ENCODE measurements at places on chromosomes 4 and X.

GRCh38 chr4:24551492-24552289 is 32.7 kb downstream of the DHX15 start:
- DNase-seq: no peak

DNA sequence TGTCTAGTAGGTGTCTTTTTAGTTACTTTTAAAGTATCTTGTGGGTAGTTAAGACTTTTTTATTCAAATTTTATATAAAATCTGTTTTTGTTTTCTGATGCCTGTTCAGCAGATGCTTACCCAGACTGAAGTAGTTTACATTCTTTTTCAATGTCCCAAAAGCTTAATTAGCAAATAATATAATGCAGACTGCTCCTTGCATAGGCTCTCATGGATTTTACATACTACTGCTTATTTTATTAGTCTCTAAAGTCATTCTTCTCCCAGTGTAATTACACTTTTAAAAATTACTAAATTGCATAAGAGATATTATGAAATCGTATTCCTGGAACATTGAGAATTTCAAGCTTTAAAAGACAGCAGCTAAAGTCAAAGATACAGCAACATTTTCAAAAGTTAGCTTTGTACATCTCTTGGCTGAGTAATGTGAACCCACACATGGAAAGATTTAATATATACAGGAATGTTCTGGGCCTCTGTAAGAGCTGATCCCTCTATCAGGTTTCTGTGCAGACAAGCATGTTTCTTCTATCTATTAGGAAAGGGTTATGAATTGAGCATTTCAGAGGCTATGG is 148.4 kb upstream of the SPRY1 start:
- DNase-seq: no peak

GRCh38 chr4:180999217-180999616 is 1244.0 kb upstream of the TENM3 start:
- DNase-seq: no peak

GRCh38 chrX:103688946-103689345 is 2.4 kb upstream of the MORF4L2 start:
- no peak for DNase-seq

DNA sequence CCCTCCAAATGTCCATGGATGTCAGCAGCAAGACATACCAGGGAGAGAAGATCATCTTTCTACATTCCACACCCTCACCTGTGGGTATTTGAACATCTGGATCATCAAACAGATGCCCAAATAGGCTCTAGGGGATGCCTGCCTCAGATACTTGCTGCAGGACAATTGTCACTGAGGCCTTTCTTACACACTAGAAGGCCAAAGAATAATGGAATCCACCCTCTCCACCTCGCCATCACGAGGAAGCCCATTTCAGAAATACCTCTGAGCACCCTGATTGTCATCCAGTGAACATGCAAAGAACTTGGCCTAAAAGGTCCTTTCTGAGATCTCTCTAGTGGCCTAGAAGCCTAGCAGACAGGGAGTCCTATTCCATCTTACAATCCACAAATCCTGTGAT is 6.9 kb upstream of the KIAA1210 start:
- no peak for DNase-seq

GRCh38 chrX:42948723-42949657 is 171.0 kb upstream of the PPP1R2C start:
- no peak for DNase-seq

DNA sequence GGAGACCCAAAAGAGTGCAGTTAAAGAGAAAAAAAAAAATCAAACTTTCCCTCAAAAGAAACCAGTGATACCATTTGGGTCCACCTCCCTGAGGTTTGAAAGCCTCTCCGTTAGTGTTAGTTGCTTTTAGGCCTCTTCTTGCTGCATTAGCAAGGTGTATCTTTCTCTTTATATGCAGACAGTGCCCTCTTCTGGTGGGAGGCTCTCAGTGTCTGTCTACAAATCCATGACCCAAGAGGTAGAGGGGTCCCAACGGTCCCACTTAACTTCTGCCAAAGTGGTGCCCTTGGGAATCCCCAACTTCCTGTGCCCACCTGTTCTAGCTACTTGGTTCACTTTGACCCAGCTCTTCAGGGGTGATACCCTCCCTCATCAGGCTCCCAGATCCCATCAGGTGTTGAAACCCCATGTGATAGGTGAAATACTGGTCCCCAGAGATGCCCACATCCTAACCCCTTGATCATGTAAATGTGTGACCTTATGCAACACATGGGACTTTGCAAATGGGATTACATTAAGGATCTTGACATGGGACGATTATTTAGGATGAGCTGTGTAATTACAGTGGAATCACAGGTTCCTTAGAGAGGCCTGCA is 63.7 kb upstream of the CD99 start:
- no peak for DNase-seq

- no peak for DNase-seq
These were observed 60.5 kb upstream of the ADAMTS3 start for GRCh38 chr4:72629540-72629939.

- DNase-seq: no peak
These were observed 668.1 kb downstream of the RPA4 start for GRCh38 chrX:97551821-97552220.

DNA sequence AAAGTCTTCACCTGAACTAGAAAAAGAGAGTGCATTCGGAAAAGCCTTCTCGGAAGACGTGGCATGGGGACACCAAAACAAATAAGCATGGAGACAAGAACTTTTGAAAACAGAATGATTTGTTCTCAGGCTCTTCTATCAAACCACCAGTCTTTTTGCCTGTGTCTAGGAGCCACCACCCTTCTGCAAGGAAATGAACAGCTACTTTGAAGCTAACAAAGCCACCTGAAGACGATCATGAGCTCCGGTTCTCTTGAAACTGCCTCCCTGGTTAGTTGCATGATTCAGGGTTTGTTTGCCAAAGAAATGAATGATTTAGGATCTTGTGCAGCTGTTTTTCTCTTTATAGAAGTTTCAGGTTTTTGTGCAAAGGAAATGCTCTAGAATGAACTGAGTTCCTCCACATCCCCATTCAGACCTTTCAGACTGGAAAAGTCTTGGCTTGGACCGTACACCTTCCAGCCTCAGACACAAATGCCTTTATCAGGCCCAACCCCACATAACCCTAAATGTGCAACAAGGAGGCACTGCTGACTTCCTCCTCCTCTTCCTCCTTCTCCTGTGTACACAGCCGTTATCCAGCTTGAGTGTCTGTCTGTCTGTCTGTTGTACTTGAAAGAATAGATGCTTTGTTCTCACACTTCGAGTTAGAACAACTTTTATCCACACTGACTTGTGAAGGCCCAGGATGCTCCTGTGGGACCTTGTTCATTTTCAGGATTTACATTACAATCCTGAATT is 334.8 kb upstream of the KLF3 start:
- no peak for DNase-seq

DNA sequence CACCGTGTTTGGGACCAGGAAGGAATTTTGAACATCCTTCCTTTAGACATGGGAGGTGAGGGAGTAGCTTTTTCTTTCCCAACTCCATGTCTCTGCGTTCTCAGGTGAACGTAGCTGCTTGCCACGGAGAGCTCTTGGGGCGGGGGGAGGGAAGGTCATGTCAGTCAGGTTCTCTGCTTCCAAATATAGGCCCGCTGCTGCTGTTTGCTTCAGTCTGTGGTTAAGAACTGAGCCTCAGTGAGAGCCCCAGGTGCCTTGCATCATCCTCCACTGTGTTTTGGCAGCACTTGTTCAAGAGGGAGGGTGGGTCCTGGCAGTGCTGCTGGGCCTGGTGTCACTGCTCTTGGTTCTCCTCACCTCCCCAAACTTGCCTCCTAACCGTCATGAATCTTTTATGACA is 46.5 kb downstream of the HADH start:
- DNase-seq: no peak

- no peak for DNase-seq
These were observed 22.2 kb downstream of the BTC start for GRCh38 chr4:74772106-74772505.

DNA sequence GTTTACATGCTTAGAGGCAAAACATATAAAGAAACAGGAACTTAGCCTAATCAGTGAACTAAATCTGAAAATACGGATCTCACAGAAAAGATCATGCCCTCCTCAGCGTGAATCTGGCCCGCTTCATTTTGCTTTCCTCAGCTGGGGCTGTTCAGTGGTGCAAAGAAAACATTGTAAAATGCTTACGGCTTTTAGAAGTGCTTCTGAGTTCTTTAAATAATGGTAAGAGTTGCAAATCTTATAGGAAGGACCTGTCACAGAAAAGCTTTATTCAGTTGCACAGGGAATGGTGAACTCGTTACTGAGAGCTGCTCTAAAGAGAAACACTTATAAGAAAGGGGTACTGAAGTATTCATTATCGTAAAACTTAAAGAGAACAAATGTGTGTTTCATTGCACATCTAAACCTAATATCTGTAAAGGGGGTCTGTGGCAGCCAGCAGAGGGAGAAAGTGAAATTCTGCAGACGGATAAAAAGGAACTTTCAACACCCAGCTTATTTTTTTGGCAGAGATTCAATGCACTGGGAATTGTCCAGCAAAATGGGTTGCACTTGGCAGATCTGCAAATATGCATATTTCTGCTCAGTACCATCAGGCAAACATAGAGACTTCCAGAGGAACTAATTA is 139.2 kb upstream of the ANK2 start:
- DNase-seq: no peak

- DNase-seq: no peak
These were observed 358.7 kb upstream of the EMCN start for GRCh38 chr4:100876546-100876945.

DNA sequence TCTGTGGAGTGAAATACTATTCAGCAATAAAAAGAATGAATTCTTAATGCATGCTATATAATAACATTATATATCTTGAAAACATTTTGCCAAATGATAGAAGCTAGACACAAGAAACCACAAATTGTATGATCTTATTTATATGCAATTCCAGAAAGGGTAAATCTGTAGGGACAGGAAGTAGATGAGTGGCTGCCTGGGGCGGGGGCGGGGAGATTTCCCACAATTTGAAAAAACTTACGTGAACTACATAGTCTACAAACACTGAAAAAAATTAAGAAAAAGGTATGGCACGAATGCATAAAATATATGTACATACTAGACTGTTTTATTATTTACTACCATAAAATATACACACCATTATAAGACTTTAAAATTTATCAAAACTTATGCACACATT is 81.6 kb downstream of the WWC2 start:
- no peak for DNase-seq

- DNase-seq: no peak
These were observed 23.6 kb upstream of the SCOC start for GRCh38 chr4:140349816-140350215.

GRCh38 chrX:108516184-108516583 is 76.5 kb downstream of the COL4A5 start:
- DNase-seq: no peak

DNA sequence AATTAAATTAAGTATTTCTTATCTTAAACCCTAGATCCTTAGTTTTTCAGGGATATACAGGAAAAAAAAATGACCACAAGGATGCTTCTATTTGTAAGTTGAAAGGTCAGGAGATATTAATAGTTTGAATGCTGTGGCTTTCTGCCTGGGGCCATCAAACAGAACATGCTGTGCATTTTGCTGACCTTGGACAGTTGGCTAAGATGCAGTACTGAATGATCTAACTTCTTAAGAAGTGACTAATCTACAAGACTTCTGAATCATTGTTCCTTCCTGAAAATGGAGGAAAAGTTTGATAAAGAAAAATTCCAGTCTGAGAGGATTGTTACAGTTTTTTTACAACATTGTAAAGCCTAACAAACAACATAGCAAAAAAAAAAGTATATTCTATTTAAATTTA is 237.8 kb upstream of the JADE1 start:
- no peak for DNase-seq

DNA sequence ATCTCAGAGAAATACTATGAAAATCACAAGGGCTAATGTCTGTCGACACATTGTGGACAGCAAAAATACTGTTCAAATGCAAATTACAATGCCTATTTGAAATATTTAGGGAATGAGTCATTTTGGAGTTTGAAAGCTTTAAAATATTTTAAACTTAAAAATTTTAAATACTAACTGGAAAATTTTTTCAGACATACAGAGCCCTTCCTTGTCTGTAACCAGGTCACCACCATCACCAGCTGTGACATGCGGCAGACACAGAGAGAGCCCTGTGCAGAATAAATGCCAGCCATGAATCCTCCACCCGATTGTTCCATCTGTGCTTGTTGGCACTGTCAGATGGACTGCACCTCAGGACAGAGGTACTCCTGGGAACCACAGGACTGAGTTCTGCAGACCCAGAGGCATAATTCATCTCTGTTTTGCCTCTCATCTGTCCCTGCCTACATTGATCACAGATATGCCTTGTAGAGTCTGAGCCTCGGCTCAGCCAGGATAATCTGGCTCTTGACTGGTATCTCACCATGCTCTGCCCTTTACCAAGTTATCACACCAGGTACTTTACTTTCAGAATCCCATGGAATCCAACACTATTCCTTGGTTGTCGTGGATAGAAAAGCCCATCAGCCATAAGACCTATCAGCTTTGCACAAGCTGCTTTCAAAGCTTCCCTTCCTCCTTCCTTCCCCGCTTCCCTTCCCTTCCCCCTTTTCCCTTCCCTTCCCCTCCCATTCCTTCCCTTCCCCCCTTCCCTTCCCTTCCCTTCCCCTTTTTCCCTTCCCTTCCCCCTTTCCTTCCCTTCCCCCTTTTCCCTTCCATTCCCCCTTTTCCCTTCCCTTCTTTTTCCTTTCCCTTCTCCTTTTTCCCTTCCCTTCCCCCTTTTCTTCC is 67.2 kb downstream of the TBC1D9 start:
- no peak for DNase-seq

GRCh38 chrX:155983326-155983725 is 14.2 kb upstream of the IL9R start:
- no peak for DNase-seq

DNA sequence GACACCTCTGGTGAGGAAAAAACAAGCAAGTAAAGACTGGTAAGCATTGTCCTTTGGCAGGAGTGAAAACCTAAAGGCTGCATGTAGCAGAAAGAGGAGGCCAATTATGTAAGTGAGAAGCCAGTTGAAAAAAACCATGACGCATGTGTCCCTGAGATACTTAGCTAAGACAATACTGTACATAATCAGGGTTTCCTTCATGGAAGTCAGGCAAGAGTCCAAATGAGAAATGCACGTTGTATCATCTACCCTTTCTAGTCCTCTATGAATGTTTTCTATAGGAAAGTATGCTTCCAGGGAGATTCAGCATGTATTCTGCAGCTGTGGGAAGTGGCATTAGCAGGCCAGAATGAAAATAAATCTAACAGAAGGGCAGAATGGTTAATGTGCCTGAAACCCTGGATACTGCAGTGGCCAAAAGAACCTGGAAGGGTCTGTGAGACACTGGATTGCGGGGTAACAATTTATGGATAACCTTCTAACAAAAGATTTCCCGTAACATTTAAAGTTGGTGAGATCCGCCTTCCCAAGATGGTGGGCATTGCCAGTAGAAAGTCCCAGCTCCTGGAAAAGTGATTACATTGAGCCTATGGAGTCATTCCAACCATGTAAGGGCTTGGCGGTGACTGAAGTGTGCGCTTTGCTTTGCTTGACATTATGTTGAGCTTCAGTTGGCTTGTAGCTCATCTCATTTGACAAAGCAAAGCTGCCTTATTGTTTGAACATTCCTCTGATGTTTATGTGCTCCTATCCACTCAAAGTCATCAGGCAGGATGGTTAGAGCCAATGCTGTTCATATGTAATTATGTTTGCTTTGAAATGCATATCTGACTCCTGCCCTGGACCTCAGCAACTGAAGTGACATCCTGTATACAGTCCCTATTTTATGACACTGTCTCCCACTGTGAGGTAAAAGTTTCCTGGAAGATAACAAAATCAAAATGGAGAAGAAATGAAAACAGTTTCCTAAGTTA is 200.4 kb downstream of the ARHGAP24 start:
- no peak for DNase-seq

- no peak for DNase-seq
These were observed 260.3 kb upstream of the TEX13A start for GRCh38 chrX:105480646-105481310.
